Thoracic aorta (tissue), 2 donors: ENCODE measurements at places on chromosomes 7 and 10.
A peak's percentile ranks its signal among the peaks of the same experiment; 100 is the strongest.

DNA sequence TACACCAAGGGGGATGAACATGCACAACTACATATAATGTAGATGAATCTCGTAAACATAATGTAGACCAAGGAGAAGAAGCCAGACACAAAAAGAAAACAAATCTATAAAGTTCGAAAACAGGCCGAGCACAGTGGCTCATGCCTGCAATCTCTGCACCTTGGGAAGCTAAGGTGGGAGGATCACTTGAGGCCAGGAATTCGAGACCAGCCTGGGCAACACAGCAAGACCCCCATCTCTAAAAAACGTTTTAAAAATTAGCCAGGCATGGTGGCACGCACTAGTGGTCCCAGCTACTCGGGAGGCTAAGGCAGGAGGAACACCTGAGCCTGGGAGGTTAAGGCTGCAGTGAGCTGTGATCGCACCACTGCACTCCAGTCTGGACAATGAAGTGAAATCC is 68.5 kb downstream of the GLI3 start:
- no peak for DNase-seq

DNA sequence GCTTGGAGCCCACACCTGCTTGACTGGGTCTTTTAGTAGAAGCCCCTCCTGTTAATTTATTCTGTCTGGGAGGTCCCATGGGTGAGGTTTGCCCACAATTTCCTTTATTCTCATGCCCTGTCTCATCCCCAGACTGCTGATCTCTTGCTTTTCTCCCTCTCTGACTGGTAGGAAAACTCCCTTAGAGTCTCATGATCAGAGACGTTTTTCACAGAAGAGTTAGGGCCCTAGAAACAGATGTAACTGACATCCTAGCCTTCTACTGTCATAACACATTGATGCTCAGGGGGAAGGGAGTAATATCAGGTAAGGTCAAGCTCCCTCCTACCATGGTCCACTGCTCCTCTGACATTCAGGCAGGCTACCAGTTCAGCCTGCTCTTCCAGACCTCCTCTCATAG is 43.7 kb upstream of the WASL start:
- no peak for DNase-seq

DNA sequence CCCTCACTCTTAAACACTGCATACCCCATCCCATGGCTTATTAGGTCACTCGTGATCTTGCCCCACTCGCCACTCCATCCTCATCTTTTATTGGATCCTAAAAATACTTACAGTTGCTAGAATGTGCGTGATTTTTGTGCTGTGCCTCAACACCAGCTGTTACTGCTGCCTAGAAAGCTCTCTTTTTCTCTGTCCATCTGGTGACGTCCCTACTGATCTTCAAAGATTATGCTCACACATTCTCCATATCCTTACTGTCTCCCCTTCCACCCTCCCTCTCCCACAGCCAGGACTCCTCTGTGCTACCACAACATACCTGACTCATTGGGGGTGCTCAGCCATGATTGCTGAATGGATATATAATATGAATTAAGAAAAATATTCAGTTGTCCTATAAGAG is 42.0 kb downstream of the CDK6 start:
- no peak for DNase-seq

- no peak for DNase-seq
Observed at GRCh38 chr7:38740041-38740440, 108.9 kb upstream of the AMPH start.

- no peak for DNase-seq
Observed at GRCh38 chr10:4810092-4810491, 15.9 kb upstream of the AKR1E2 start.

GRCh38 chr7:22723637-22724036 is 3.4 kb upstream of the IL6 start:
- DNase-seq, result no peak

DNA sequence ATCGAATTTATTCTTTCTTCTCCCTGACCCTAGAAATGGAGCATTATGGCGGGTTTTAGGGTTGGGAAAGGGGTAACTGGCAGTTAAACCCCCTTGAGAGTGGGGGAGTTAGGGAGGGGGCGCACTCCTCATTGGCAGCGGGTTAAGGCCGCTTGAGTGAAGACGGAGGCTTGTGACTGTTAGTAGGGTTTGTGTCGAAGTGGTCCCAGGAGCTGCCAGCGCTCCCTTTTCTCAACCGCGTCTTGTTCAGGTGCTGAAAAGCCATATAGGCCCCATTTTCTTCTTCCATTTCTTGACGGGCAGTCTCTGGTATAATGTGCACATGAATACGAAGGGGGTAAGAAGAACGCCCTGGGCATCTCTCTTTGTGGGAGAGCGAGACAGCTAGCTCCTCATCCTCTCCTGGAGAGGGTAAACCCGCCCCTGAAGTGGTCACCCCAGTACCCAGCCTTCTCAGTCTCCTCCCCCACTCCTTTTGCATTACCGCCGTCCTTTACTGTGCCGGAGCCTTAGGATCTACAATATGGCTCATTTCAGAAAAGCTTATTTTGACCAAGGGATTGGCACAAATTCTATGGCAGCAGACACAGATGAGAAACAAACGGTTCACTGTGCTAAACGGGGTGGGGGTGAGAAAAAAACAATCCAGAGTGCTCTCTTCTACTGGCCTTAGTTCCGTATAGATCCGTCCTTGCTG is 836 bp downstream of the KMT2E start:
- no peak for DNase-seq

- no peak for DNase-seq
Observed at GRCh38 chr10:6300106-6300783, 97.5 kb downstream of the PFKFB3 start.

GRCh38 chr7:3154881-3155494 is 111.3 kb upstream of the CARD11 start:
- DNase-seq, result no peak

- no peak for DNase-seq
Observed at GRCh38 chr7:129553899-129554461, 51.6 kb downstream of the SMKR1 start.

GRCh38 chr10:118843647-118844265 is 89.0 kb upstream of the CACUL1 start:
- DNase-seq, result no peak

GRCh38 chr10:57186201-57186600 is 825.1 kb upstream of the ZWINT start:
- no peak for DNase-seq

DNA sequence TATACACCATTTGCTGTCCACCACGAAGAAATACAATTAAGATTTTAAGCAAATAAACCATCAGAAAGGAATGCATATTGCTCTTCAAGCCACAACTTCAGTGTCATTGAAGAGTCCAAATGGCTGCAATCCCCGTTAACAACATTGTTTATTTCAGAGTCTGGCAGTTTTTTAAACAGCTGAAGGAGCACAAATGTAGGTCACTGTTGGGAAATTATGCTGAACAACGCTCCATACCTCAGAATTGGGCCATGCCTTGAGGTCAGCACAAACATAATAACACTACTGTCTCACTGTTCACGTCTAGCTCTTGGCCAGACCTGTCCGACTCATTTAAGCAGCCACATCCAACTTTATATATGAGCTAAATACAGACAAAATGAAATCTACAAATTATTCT is 453.9 kb upstream of the GHITM start:
- no peak for DNase-seq

DNA sequence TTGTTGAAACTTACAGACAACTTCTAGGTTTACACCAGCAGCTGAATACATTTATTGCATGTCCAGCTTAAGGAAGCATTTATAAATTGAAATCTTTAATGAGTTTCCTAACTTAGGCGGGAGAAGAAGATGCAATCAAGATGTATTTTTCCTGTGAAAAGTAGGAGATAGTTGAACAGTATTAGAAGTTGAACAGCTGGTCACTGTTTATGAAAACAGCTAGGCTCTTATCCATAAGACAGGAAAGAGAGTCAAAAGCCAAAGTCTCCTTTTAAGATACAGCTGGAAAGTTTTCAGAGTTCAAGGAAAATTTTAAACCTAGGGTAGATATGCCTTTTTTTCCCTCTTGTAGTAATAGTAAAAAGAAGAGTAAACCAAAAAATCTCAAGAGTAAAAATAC is 236.1 kb upstream of the FERD3L start:
- DNase-seq, result no peak

DNA sequence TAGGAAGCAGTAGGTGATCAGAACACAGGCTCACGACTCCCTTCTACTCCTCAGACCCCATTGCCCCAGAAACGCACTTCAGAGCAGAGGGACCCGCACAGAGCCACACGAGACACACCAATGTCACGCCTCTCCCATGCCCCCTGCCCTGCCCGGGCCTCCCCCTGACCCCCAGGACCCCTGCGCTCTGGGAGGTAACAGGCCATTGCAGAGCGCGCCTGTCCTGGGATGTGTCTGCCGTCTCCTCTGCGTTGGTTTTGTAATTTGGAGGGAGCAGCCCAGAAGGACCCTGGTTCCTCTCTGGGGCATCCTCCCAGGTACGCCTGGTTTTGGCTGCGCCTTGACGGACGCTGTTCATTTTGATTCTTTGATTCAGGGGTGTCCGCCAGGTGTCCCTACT is 85.4 kb downstream of the UNCX start:
- DNase-seq, result no peak

GRCh38 chr7:19442016-19442785 is 266.6 kb downstream of the POLR1F start:
- DNase-seq, result no peak

DNA sequence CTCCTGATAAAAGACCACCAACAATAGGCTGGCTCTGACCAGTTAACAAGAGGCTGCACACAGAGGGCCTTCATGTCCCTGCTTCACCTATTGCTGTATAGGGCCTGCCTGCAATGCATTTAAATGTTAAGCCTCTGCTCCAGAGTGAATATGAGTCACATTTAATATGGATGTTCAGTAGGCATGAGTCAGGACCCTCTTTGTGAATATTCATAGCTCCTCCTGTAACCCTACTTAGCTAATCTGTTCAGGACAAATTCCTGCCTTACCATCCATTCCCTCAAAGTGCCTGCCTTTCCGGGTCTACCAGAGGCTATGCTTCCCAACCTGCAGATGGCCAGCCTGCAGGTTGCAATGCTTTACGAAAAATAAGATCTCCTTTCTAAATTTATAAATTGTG is 32.5 kb downstream of the ARHGAP22 start:
- no peak for DNase-seq

GRCh38 chr7:116802746-116803152 is 59.6 kb upstream of the CAPZA2 start:
- no peak for DNase-seq

DNA sequence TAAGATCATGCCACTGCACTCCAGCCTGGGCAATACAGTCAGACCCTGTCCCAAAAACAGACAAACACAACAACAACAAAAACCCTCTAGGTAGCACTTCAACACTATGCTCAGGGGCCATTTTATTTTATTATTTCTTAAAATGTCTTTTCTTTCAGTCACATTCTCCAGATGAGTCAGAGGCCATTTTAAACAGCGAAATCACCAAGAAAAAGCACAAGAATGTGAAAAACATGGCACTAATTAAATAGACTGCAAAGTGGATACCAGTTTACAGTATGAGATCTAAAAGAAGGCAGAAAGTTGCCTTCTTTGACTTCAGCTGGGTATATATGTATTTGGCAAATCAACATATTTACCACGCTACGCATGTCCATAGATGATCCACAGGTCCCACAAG is 6.1 kb upstream of the FGL2 start:
- no peak for DNase-seq

- DNase-seq, result no peak
Observed at GRCh38 chr10:102184606-102185005, 32.4 kb downstream of the NOLC1 start.

DNA sequence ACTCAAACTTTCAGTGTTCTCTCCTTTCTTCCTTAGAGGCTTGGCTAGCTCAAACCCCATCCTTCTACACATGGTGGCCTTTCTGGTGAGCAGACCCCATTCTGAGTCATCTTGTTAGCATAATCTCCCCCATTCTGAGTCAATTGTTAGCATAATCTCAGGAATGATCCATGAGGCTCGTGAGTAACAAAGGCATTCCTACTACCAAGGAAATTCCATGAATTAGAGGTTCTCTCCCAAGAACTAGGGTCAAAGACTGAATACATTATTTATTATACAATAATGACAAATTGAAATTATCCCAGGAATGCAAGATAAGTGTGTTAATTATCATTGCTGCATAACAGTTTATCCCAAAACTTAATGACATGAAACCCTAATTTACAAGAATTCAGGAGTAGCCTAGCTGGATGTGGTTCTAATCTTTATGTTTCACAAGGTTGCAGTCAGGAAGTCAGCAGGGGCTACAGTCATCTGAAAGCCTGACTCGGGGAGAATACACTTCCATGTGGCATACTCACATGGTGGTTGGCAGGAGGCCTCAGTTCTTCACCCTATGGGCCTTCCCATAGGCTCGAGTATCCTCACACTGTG is 100.2 kb downstream of the MMRN2 start:
- DNase-seq, result no peak

DNA sequence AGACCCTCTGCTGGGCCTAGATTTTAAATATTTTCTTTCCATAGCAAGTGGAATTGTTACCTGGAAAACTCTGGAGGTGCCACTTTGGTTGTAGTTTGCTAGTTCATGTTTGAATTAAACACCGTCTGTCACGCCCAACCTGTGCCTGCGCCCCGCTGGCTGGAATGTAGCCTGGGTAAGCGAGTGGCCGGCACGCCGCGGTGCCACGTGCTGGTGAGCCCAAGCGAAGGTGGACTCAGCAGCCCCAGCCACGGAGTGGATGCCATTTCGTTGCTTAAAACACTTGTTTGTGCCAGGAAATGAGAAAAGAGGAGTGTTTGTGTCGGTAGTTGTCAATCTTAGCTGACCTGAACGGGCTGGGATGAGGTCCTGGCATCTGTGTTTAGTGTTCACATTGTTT is 2.7 kb downstream of the GET4 start:
- DNase-seq, result no peak

GRCh38 chr10:70265032-70265689 is 18.6 kb downstream of the NPFFR1 start:
- no peak for DNase-seq

- no peak for DNase-seq
Observed at GRCh38 chr10:97820096-97820704, 29.4 kb upstream of the GOLGA7B start.

DNA sequence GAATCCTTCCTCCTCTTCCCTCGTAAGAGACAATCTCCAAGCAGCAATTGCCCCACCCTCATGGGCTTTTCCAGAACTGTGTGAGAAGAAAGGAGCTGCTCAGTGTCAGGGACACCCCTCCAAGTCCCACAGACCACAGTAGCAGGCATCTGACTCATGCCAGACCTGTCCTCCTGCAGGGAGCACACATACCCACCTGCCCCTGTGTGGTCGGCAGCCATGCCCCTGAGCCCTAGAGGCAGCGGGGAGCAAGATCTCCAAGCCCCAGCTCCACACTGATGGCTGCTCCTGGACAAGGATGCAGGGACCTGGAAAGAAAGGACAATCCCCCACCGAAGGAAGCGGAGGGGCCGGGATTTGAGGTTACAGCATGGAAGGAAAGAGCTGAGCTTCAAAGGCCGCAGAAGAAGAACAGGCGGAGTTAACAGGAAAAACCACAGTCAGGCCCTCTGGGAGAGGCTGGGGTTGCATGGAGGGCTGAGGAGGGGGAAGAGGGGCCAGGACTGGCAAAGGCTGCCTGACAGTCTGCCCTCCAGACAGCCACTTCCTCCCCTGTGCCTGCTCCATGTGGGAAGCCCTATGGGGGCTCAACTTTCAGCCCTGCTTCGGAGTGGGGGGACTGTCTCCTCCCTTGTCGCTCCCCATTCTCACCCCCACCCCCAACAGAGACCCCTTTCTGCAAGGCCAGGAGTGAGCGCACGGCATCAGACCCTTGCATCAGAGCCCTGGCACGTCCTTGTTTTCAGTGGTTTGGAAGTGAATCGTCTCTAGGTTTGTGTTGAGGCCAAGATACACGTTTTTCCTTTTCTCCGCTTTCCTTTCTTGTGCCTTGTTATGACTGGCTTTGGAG is 46.8 kb downstream of the ASB13 start:
- DNase-seq, result peak; percentile 15

GRCh38 chr7:110772615-110773014 is 318.3 kb upstream of the LRRN3 start:
- DNase-seq, result no peak

GRCh38 chr7:69358163-69358821 is 240.0 kb upstream of the AUTS2 start:
- no peak for DNase-seq
